ENCODE measurements at places on chromosomes 11 and 22.

DNA sequence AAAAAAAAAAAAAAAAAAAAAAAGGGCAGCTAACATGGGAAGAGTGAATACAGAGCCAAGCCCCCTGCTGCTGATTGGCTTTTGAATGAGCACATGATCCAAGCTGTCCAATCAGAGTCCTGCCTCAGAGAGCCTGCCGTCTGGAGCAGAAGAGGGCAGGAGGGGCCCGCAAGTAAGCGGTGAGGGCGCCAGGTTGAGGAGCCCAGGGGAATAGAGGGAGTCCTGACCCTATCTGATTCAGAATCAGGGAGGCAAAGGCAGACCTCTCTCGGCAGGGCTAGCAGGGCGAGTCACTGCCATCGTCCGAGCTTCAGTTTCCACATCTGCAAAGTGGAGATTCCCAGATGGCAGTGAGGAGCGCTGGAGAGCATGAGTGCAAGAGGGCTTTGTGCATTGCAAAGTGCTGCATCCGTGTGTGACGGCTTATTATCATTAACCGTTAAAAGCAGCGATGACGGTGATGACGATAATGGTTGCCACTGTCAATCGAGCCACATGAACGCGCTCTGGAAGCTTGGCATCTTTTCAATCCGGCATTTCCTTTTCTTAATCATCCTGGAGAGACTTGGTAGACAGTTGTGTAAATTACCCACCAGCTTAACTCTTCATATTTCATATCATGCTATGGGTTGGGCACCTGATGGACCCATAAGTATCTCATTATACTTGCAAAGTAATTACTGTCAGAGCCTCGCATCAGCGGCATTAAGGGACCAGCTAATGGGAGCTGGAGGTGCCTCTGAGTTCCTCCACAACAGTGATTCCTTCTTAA, 68.6 kb upstream of the ATXN10 start:
- DNase-seq = no peak

DNA sequence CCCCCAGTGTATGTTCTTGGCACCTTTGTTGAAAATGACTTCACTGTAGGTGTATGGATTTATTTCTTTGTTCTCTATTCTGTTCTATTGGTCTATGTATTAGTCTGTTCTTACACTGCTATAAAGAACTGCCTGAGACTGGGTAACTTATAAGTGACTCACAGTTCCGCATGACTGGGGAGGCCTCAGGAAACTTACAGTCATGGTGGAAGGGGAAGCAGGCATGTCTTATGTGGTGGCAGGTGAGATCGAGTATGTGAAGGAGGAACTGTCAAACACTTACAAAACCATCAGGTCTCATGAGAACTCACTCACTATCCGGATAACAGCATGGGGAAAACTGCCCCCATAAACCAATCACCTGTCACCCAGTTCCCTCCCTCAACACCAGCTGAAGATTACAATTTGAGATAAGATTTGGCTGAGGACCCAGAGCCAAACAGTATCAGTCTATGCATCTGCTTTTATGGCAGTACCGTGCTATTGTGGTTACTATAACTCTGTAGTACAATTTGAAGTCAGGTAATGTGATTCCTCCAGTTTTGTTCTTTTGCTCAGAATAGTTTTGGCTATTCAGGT, 836.2 kb downstream of the DLG2 start:
- DNase-seq = no peak

DNA sequence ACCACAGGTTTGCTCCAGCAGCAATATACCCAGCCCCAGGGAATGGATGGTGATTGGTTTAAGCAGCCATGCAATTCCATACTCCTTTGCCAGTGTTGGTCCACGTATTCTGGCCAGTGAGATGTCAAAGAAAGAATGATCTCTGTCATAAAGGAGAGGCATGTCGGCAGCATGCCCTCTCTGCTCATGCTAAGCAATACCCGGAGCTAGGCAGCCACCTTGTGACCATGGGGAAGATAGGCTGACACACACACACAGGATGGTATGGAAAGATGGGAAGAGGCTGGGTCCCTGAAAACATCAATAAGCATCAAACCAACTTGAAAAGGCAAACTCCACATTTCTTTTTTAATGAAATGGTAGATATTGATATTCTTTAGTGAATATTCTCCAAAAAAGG, 5.1 kb downstream of the ABCC8 start:
- DNase-seq = no peak

DNA sequence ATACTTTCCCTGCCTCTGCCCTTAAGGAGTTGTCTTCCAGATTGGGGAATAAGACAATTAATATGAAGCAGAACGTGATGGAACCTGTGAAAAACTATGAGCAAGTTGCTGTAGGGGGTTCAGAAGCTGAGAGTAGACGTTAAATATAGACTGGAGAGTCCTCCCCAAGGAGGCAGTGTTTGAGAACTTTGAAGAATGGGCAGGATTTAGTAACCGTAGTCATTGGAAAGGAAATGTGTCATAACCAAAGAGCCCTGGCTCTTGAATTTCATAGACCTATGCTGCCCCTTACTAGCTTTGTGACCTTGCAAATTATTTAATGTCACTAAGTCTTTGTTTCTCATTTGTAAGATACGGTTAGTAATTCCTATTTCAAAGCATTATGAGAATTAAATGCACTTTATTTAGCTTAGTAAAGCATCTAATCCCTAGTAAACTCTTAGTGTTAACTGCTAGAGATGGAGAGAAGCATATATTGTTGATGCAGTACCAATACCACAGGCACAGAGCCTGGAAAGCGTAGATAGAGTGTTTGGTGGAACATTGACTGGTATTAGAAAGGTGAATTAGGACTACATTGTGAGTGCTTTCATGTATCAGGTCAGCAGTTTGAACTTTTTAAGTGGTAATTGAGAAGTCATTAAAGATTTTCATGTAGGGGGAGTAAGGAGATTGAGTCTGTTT, 54.1 kb downstream of the MCAM start:
- DNase-seq = no peak

- DNase-seq = peak; percentile 16
These were observed 16.4 kb upstream of the FGF4 start for GRCh38 chr11:69791276-69792180.

GRCh38 chr11:74642912-74643311, 50.5 kb downstream of the POLD3 start:
- DNase-seq = no peak

GRCh38 chr11:66362481-66363147, 8.9 kb downstream of the SLC29A2 start:
- DNase-seq = no peak

DNA sequence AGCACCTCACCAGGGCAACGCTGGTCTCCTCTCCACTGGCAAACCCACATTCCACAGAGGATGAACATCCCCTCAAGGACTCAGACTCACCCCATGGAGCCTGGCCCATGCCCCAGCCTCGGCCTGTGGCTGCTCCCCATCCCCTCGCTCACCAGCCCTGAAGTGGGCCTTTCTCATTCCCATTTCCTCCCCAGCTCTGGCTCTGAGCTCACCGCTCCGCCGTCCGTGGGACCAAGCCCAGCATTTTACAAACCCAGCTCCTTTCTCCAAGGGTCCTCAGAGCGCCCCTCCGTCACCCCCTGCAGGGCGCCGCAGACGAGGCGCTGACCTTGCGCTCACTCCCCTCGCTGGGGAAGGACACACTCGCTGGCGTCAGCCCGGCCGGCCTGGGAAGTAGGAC, 6.9 kb upstream of the IGF2 start:
- DNase-seq = no peak

DNA sequence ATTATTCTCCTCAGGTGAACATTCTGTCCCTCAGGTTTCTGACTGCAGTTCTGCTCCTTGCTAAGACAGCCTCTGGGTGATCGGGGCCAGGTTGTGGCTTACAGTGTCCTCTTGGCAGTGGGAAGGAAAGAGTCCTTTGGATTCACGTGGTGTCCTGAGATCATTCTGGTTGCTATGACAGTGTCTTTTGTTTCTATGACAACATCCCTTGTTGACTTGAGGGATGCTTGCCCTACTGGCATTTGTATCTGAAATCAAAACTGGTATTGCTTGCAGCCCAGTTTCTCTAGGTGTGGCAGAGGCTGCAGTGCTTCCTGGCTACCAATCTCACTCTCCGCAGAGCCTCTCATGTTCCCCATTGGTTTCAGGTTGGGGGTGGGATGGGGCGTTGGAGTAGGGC, 151.8 kb upstream of the CCDC90B start:
- DNase-seq = no peak

- no peak for DNase-seq
These were observed 52.5 kb downstream of the RRAS2 start for GRCh38 chr11:14306481-14306880.

GRCh38 chr11:65506772-65507505, 8.1 kb downstream of the MALAT1 start:
- no peak for DNase-seq

GRCh38 chr22:48761546-48761945, 1066.1 kb downstream of the BRD1 start:
- peak; percentile 8 for DNase-seq

GRCh38 chr11:132184079-132184478, 813.7 kb downstream of the NTM start:
- no peak for DNase-seq

DNA sequence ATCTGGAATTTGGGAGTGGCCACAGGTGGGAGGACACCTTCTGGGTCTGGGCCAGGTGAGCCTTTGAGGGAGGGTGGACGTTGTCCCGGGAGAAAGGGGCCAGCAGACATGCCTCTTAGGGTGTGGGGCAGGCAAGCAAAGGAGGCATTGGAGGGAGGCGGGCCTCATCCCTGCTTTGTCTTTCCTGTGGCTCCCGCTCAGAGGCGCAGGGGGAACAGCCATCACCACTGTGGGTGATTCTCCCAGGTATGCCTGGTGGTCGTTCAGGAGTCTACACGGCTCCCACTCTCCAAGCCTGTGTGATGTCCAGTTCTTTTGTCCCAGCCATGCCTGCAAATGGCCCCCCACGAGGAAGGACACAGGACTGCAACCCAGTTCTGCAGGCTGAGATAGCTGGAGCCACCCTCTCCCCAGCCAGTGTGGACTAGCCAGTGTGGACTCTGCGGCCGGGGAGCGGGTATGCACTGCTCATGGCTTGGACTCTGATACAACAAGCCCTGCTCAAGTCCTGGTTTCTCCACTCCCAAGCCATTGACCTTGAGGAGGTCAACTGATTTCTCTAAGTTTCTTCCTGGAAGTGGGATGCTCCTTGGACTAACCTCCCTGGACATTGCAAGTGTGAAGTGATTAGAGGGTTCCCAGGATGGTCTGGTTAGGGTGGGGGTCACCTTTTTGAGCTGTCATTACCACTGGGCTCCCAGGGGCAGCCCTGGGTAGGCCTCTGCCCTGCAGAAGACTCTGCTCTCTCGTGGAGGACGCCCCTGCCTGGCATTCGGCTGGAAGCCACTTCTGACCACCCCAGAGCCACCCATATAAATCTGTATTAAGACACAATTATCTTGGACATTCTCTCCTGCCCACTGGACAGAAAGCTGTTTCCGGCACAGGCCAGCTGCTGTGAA, 1151.2 kb downstream of the BRD1 start:
- DNase-seq = no peak

DNA sequence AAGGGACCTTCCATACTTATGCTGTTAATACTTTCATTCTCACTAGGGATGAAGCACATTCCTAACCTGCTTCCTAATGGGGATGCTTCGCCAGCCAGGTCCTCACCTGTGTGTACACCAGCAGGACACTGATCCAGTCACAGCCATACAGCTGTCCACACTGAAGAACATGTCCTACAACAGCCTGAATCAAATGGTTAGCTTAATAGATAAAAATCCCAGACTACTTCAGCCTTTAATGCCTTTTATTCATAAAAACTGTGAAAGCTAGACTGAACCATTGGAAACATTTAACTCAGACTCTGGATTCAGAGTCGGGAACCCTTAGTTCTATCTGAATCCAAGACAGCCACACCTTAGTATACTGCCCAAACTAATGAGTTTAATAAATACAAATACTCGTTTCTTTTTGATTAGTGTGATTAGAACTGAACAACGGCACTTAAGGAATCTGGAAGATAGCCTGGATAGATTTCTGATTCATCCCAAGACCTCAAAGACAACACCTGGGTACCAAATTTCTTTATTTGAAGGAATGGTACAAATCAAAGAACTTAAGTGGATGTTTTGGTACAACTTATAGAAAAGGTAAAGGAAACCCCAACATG, 3.3 kb downstream of the FTH1 start:
- no peak for DNase-seq
